SW 1271 (cell line): ENCODE measurements at places on chromosomes 11 and 22.

GRCh38 chr11:12489246-12489772 lies 111.9 kb downstream of the PARVA start:
- no peak for DNase-seq

- no peak for DNase-seq
Observed at GRCh38 chr22:25449781-25450317, 114.6 kb upstream of the GRK3 start.

DNA sequence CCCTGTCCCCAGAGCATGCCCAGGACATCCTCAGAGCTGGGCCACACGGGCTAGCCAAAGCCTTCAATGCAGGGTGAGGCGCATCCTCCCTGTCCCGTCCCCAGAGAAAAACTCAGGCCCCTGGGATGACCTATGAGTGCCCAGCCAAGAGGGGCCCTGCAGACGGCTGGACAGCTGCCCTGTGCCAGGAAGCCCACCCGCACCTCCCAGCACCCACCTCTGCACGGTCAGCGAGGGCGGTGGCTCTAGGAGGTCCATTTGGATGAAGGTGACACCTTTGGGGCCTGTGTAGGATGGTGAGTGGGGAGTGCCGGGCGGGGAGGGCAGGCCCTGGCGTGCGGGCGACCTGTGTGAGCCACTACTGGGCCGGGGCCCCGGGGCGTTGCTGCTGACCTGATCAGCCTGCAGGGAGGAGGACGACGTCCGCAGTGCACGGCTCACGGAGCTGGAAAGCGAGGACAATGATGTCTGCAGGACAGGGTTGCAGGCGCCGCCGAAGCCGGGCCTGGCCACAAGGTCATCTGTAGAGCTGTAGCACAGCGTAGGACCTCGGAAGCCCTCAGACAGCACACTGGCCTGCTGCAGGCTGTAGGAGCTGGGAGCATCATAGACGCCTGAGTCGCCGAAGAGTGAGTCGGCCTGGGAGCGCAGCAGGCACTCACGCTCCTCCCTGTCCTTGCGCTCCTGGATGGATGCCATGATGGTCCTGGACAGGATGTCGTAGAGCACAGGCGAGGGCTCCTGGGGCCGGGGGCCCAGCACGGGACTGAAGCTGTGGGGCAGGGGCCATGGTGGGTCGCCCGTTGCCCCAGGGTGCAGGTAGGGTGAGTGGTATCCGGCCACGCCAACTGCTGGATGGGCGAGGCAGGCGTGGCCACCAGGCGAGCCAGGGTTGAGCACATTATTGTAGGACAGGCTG lies 180.5 kb downstream of the IGLL1 start:
- no peak for DNase-seq

- peak; percentile 73 for DNase-seq
Observed at GRCh38 chr11:124934862-124935547, 842 bp downstream of the HEPACAM start.

DNA sequence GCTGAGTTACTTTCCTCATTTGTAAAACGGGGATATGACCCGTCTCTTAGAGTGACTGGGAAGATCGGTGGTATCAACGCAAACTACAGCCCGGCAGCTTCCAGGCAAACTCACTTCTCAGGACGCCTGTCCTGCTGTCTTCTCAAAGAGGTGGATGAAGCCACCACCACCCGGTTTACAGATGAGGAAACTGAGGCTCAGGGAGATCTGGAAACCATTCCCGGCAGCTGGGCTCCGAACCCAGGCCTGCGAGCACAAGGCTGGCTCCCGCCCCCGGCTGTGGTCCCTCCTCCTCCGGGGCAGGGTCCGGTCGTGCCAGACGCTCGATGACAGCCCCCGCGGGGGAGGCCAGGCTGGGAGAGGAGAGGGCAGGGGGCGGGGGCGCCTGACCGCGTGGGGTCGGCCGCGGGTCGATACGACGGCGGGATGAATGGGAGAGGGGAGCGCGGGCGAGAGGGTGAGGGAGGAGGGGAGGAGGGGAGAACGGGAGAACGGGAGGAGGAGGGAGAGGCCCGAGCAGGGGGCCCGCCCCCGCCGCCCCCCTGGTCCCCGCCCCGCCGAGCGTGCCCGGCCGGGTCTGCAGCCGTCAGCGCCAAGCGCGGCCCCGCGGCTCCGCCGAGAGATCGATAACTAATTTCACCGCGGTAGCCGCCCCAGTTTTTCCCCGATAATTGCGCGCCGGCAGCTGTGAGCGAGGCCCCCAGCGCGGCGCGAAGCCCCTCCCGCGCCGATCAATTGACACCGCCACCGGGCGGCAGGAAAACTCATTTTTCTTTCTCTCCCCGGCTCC lies 14.0 kb downstream of the IGLL1 start:
- no peak for DNase-seq

GRCh38 chr11:102608699-102609098 lies 16.4 kb downstream of the MMP20 start:
- DNase-seq = no peak

DNA sequence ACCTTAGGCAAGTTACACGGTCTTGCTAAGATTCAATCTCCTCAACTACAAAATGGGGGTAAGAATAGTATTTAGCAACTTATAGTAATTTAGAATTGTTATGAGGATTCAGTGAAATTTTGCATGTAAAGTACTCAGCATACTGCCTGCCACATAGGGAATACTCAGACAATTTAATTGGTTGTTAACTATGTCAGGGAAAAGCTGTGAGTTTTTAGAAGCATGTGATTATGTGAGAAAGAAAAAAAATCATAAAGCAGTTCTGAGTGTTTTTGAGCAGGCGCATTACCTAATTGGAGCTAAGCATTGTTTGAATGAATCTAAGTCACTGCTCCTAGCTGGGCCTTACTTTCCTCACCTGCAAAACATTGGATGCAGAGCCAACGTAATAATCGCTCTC lies 287.3 kb upstream of the MTNR1B start:
- DNase-seq = no peak

DNA sequence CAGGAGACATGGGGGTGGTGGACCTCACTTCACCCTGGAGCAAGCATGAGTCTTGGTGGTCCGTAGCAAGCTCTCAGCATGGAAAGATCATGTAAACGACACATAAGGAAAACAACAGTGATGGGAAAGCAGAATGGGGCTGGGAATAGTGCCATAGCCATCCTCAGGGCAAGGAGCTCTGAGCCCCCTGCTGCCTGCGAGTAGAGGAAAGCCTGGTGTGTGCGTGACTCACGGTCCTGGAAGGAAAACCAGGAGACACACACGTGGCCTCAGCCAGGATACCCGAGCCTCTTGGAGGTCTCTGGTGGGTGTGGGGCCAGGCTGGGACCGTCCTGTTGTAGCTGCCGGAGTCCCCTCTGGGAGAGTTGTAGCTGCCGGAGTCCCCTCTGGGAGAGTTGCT lies 12.4 kb downstream of the SHANK3 start:
- no peak for DNase-seq

DNA sequence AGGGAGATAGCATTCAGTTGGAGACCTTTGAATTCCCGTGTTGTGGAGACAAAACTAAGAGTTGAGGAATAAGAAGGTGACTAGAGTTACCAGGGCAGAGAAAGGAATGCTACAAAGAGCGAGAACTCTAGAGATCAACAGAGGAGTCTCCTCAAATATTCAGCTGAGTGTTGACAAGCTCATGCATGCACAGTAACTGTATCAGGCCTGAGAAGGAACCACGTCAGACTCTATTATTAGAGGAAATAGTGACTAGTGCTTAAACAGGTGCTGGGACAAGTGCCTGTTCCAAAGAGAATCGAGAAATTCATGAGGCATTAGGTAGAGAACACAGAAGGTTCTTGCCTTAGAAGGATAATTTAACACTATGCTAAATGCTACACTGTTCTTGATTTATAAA lies 333.8 kb upstream of the CHORDC1 start:
- DNase-seq = no peak

- DNase-seq = no peak
Observed at GRCh38 chr11:122213171-122213570, 97.2 kb upstream of the BLID start.

DNA sequence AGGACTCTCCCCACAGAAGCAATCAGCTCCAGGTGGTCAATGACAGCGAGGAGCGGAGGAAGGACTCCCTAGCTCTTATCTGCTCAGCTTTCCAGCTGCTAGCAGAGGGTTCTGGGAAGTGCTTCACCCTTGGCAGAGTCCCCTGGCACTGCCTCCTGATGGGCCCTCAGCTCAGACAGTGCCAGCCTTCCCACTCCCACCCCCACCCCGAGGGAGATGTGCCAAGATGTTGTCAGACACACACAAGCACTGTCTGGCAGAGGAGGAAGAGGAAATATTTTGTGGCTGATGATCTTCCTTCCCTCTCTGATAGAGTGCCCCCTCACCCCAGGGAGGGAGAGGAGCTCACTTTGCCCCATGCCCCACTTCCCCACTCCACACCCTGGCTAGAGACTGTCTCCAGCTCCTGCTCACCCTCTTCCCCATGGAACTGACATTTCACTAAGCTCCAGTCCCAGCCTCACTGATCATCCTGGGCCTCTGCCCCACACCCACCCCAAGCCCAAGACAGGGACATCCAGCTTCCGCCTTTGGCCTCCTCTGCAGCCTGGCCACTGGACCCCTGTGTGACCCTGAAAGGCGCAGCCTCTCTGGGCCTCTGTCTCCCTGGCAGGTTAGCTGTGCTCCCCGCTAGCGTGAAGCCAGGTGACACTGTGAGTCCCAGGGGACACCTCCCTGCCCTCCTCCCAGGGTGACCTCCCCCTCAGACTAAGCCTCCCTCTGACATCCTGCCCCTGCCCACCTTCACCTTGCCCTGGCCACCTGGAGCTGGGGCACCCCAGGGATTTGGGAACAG lies 44.5 kb downstream of the SLCO2B1 start:
- no peak for DNase-seq

- DNase-seq = no peak
Observed at GRCh38 chr11:131602431-131602830, 232.0 kb downstream of the NTM start.

- no peak for DNase-seq
Observed at GRCh38 chr11:71096751-71097388, 155.5 kb downstream of the SHANK2 start.

DNA sequence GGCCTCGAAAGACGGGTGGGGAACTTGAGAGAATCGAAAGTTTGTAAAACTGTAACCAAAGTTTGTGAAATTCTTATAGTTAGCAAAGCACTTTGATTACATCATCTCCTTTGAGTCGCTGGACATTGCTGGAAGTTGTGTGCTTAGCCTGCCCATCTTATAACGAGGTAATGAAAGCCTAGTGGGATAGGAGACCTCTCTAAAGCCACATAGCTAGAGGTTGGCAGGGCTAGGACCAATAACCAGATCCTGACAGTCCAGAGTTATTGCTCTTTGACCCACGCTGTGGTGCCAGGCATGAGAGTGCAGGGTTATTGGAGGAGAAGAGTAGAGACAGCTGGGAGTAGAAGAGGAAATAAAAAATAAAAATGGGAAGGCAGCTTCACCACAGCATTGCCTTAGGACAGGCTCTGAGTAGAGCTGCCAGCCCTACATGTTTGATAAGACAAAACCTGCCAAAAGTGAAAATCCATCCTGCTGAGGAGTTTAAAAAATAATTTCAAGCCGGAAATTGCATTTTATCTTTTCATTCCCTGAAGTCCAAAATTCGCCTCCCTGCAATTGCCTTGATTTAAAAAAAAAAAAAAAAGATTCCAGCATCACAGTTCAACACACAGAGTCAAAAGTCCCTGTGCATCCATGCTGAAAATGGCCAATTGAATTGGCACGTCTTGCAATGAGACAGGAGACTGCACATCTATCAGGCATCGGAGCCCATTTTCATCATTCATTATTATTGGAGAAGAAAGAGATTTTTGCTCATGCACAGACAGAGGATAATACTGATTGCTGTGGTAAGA lies 225.5 kb upstream of the POU2AF2 start:
- DNase-seq = no peak

GRCh38 chr11:110973401-110973980 lies 261.3 kb upstream of the ARHGAP20 start:
- no peak for DNase-seq

- DNase-seq = no peak
Observed at GRCh38 chr11:64723907-64724862, 1.2 kb upstream of the NRXN2 start.

- DNase-seq = peak; percentile 96
Observed at GRCh38 chr11:82980292-82980691, 78.8 kb downstream of the DDIAS start.

DNA sequence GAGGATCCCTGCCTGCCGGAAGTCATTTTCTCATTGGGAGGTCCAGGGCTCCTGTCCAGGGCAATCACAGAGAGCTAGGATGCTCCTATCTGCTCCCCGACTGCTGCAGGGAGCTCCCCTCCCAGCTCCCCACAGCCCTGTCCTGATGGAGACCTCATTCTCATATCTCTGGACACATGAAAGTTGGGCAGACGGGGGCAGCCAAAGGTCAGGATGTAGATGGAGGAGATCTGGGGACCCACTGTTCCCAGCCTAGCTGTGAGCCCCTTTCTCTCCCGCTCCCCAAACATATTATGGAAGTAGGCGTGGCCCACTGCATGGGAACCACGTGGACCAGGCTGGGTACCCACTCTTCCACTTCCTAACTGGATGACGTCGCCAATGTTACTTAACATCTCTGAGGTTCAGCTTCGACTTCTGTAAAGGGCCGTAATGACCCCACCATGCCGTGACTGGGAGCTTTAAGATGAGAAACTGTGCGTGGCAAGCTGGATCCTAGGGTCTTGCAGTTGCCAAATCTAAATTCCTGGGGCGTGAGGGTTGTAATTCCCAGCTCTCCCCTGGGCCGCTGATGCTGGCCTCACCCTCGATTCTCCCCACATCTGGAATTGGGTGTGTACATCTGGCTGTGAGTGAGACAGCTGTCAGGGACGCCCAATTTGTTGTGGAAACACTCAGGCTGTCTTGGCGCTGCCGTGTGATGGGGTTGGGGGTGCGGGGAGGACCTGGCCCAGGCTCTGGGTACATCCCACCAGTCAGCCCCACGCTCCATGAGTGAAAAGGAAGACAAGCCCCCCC lies 1.8 kb downstream of the CDC42EP2 start:
- no peak for DNase-seq

DNA sequence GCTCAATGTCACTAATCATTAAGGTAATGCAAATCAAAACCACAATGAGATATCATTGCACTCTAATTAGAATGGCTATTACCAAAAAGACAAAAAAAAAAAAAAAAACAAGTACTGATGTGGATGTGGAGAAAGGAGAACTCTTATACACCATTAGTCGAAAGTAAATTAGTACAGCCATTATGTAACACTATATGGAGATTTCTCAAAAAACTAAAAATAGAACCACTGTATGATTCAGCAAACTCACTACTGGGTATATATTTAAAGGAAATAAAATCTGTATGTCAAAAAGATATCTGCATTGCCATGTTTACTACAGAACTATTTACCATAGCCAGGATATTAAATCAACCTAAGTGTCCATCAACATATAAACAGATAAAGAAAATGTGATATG lies 265.4 kb upstream of the ARHGAP20 start:
- no peak for DNase-seq

DNA sequence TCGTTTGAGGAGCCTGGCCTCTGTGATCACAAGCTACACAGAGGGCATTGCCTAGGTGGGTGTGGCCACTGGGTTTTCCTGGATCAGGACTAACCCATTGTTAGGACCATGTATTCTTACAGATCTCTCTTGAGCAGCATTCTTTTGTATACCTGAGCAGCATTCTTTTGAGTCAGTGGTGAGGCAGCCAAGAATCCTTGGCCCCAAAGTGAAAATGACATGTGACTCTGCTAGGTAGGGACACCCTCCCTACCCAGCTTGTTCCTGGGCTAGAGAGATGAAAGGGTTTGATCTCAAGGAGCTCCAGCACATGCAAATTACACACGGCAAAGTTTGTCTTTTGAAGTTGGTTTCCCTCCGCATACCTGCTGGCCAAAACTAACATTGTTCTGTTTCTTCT lies 55.0 kb upstream of the HORMAD2 start:
- DNase-seq = no peak

GRCh38 chr11:45171550-45171949 lies 25.1 kb downstream of the PRDM11 start:
- no peak for DNase-seq

- DNase-seq = no peak
Observed at GRCh38 chr11:10116588-10116987, 177.4 kb downstream of the SBF2 start.
